Brain microvascular endothelial cell (primary cell): ENCODE measurements at places on chromosomes 16 and 17.

DNA sequence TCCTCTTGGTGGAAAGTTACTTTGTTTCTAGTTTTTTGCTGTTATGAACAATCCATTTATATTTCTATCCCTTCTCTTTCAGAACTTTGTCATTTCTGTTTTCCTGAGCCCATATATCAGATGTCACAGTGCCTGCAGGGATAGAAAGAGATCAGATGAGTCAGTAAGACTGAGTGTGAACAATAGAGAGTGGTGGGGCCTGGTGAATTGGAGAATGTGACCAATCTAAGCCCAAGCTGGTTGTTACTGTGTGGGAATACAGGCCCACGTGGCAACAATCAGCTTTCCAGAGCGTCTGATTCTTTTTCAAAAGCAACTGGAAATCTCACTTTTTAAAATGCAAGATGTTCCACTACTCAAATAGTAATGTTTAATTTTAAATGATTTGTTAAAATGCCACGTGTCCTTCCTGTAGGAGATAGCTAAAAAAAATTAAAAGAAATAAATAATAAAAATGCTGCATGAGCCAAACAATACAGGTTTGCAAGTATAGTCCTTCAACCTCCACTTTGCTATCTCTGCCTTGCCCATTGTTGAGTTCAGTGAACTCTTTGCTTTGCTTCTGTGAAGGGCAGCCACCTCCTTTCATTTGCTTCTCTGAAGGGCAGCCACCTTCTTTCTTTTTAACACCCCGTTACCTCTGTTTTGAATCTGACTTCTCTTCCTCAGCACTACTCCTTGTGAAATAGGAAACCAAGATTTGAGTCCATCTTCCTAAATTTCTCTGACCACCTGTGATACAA is 9.6 kb downstream of the DCTN5 start:
- peak; percentile 3 for DNase-seq

GRCh38 chr17:81537343-81537855 is 9.2 kb downstream of the FSCN2 start:
- no peak for DNase-seq

DNA sequence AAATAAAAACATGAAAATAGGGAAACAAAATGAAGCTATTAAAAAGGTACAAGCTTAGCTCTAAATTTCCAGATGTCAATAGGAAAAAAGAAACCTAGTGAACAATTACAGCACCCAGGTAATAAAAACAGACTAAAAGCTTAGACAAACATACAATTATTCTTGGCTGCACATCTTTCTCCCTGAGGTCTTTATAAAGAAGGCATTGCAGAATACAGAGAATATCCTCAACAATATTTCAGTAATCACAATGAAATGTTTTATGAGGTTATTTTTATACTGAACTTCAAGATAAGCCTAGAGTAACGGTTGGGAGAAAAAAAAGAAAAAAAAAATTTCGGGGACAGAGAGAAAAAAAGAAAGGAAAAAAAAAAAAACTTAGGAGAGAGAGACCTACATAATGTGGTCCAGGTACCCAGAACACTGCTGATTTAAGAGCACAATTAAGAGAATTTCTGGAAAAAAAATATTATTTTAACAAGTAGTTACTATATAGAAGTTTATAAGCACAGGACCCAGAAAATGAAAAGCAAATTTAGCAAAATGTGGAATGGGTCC is 26.5 kb downstream of the KANSL1 start:
- DNase-seq, result no peak

GRCh38 chr17:75352079-75352569 is 53.4 kb downstream of the GRB2 start:
- DNase-seq, result no peak

DNA sequence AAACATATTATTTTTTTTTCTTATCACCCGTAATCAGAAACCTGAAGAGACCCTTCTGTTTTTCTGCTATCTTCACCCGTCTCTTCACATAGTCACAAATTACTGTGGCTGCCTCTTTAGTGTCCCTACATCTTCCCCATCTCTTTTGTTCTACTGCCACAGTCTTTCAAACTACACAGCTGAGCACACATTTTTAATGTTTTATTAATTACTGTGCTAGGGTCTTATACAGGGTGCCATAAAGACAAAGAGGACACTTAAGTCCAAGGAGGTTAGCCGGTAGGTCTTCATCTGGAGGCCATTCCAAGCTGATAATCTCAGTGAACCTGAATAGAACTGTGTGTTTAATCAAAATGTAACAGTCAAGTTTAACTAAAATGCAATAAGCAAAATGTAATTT is 20.7 kb downstream of the CNTNAP4 start:
- no peak for DNase-seq

DNA sequence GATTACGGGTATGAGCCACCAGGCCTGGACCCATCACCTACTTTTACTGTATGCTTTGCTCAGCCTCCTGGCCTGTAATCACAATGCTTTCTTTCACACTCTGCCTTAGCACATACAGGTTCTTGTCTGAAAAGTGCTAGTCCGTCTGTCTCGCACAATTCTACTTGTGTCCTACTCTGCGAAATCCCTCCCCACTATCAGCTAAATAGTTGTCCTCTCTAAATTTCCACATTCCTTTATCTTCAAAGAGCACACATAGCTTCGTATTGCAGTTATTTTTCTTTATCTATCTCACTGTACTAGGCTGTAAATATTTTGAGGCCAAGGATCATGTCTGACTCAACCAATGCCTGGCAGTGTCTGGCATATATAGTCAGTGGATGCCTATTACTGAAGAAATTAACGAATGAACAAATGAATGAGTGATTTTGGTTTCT is 38.5 kb upstream of the ETV4 start:
- DNase-seq, result peak; percentile 40

GRCh38 chr17:44909681-44910144 is 5.6 kb downstream of the GFAP start:
- DNase-seq, result peak; percentile 61

GRCh38 chr17:65900216-65900615 is 291.7 kb downstream of the CEP112 start:
- DNase-seq, result no peak

GRCh38 chr17:47225436-47225858 is 16.3 kb downstream of the MYL4 start:
- peak; percentile 91 for DNase-seq

DNA sequence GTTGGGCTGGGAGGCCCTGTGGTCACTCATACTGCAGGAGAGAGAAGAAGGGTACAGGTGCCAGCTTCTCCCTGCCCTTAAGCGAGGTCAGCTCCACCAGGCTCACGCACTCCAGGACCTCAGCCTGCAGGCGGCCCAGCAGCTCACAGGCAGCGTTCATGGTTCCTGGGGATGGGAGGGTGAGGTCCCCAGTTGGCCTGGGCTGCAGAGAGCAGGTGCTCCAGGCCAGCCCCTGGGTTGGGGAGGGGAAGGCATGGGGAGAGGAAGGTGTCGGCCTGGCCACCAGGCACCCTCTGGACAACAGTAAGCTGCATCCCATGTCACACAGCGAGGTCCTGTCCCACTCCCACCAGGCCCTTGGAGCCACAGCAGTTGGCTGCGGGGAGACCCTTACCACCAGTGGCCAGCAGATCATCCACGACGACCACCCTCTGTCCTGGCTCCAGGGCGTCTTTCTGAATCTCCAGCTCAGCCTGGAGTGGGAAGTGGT is 2.0 kb downstream of the APRT start:
- no peak for DNase-seq

- no peak for DNase-seq
Observed at GRCh38 chr16:935684-936083, 35.1 kb downstream of the LMF1 start.

GRCh38 chr17:14776791-14777190 is 475.9 kb downstream of the HS3ST3B1 start:
- peak; percentile 30 for DNase-seq

DNA sequence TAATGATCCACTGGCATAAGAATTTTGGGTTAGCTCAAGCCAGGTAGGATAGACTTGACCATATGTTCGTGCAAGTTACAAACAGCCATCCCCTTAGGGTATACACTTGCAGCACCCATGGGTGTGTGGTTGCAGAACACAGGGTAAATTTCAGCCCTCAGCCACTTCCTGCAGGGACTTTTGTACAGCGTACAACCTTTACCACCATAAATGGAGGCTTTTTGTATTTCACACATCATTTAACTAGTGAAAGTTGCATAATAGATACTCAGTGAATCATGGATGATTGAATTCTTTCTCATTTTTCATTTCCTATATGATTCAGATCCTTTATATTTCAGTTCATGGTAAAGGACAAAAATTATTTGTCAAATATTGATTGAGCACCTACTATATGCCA is 473.9 kb downstream of the CDH13 start:
- no peak for DNase-seq

GRCh38 chr17:73643852-73644144 is 447 bp downstream of the SDK2 start:
- DNase-seq, result no peak

GRCh38 chr16:19886073-19886941 is 1.7 kb upstream of the GPRC5B start:
- peak; percentile 75 for DNase-seq

- no peak for DNase-seq
Observed at GRCh38 chr17:269616-270514, 82.7 kb downstream of the RPH3AL start.

DNA sequence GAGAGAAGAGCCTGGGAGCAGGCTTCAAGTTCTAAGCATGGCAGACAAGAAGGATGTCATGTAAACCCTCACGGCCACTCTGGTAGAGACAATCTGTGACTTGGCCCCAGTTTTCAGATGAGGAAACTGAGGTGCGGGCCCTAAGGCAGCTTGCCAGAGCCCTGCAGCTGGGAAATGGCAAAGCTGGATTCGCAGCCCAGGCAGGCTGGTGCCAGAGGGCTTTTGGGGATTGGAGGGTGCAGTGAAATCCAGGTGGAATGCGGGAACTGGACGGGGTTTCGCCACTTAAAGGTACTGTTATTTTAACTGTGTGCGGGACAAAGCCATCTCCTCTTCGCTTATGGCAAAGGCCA is 477 bp upstream of the OSGIN1 start:
- DNase-seq, result no peak

GRCh38 chr16:73010150-73010676 is 37.7 kb downstream of the ZFHX3 start:
- DNase-seq, result no peak

DNA sequence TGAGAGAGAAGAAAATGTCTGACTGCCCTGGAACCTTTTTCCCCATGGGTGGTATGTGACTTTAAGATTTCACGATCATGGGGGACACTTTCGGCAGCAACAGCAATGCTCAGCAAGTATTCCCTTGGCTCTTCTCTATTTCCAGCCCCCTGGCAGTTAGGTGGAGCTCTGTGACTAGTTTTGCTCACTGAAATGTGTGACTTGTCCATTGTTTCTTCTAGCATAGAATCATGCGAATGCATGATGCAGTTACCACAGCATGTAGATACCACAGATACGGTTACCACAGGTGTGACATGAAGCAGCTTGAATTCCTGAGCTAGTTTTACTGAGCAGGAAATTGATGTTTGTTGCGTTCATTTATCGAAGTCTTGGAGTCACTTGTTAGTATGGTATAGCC is 1034.5 kb upstream of the EEF2KMT start:
- no peak for DNase-seq

GRCh38 chr17:9432134-9432885 is 143.3 kb downstream of the STX8 start:
- DNase-seq, result no peak

DNA sequence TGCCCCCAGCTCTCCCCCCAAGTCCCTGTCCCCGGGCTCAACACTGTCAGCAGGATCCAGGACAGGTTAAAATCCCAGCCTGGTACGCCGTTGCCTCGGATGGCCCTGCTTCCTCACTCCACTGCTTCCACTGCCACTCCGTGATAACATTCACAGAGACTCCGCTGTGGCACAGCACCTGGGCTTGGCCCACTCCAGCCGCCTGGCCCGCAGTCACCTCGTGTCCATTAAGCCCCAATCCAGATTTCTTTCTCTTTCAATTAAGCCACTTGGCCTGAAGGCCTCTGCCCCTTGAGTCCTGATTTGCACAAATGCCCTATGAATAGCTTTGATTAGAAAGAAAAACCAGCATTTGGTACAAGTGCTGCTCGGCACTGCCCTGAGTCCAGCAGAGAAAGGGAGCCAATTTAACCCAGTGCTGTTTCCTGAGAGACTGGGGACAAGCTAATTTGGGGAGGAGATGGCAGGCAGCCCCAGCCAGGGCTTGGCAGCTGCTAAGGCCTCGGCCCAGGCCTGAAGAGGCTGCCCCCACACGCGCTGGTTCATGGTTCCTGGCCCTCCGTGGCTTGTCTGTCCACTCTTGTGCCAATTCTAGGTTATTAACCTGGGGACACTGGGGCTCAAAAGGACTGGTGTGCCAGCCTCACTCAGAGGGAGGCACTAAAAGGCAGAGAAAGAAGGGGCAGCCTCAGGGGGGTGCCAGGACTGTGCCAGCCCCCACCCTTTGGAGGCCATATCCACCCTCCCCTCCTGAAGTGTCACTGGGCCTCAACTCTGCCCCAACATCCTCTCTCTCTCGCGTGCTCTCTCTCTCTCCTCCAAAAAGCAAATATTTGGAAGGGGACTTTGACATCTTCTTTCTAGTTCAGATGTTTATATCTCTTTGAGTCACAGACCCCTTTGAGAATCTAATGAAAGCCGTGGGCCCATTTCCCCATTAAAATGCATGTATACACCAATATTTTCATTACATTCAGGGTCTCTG is 29.8 kb upstream of the SPPL2C start:
- no peak for DNase-seq

DNA sequence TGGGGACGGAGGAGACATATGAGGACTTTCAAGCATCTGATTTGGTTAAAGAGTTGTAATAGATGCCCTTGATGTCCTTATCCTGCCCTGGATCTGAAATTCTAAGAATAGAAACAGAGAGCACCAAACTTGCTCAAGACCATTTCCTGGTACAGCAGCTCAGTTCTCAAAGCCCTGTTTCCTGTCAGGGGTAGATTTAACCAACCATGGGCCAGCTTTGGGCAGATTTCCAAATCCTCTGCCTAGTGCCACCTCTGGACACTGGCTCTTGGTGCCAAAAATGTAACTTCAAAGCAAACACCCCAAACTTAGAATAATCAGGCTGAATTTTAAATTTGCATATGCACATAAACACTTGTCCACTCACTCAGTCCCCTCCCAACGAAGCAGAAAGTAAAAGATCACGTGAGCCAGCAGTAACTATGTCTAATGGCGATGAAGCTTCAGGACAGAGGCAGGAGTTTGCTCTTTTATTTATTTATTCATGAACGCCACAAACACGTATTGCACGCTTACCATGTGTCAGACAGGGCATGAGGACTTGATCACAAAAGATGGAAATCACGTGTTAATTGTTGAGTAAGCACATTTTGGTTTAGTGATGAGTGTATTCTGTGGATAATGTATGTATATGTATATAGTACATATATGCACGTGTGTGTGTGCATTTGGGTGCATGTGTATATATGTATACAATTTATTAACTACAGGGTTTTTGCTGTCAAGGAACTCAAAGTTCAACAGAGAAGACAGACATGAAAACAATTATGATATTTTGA is 23.1 kb upstream of the SDK2 start:
- no peak for DNase-seq

DNA sequence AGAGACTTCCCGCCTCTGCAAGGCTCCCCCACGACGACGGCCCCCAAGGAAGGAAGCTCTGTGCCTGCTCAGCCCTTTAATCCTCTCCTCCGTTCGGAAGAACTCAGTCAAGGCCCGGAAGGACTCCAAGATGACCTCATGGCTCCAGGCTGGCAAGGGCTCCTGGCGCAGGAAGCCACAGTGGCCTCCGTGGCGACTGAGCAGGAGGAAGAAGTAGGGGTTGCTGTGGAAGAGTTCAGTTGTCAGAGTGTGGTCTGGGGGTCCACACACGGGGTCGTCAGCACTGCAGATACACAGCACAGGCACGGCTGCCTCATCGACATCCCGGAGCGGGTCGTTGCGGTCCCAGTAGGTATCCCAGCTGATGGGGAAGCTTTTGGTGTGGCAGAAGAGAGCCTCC is 4.2 kb downstream of the ABHD15 start:
- DNase-seq, result no peak
